Vagina (tissue), 2 donors: ENCODE measurements at places on chromosomes 6 and 20. TPM values are rescaled to one million over a fixed set of nuclear protein-coding genes. Genes with fewer than 3 reads are reported as not detected.

GRCh38 chr20:57470666-57471495 lies 54.1 kb downstream of the CTCFL start:
- no peak for DNase-seq

Gene PRPH2
- not detected for total RNA-seq

Gene SYCP2
- total RNA-seq = 3.2 TPM

DNA sequence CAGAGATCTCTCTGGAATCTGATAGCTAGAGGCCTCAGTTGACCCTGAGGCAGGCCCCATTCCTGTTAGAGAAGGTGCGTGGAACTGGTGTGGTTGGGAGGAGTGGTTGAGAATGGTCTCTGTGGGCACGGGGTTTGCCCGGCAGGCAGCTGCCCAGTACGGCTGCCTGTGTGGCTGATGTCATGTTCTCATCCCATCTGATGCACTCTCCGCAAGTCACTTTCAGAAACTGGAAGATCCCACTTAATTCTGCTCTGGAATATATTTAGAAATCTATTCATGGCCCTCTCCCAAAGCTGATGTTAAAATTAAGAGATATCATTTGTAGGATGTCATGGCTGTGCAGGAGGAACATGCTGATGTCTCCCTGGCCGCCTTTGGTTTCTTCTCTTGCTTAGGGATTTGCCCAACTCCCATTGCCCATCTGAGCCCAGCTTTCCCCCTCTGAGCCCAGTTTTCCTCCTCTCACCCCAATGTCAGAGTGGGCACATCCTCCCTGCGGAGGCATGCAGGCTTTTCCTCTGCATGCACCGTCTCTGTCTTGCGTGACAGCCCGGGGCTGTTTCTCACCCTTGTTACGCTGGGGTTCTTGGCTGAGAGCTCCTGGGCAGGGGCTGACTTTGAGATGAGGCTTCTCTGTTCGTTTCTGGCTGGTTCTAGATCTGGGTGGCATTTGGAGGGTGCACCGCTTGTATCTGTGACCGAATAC lies 21.0 kb downstream of the PHACTR3 start:
- no peak for DNase-seq

- no peak for DNase-seq
Measured at GRCh38 chr6:125974214-125974866, 12.0 kb upstream of the TRMT11 start.

DNA sequence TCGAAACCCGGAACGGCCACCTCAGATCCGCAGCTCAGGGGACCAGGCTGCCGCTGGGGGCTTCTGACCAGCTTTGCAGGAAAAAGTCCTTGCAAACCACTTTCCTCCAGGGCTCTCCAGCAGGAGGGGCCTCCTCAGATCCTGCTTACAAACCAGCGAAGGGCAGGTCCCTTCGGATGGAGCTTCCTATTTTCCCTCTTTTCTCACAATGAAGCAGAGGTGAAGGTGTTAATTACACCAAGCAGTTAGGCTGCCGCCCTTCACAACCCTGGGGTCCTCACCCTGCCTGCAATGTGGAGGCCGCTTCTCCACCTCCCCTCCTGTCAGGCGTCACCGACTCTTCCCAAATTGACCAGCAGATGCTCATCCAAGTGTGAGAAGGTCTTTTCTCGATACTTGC lies 5.7 kb downstream of the ARHGAP40 start:
- no peak for DNase-seq

DNA sequence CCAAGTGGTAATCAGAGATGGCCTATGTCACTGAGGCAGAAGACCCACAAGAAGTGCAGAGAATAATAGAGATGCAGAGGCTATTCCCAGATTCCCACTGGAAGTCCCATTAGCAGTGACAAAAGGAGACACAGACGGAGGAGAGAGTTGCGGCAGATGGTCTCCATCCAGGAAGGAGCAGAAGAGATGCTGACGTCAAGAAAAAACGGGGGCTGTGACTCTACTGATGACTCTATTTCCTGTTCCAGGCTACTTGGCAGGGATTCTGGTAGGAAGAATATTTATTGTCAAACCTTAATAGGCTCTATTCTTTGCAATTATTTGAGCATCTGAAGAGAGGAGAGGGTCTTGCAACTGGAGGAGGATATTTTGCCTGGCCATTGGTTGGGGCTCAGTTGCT lies 246.0 kb upstream of the ECI2 start:
- no peak for DNase-seq

- no peak for DNase-seq
Measured at GRCh38 chr6:166360243-166361076, 18.1 kb upstream of the SFT2D1 start.

Gene SDC4
- 62.6 TPM for total RNA-seq

DNA sequence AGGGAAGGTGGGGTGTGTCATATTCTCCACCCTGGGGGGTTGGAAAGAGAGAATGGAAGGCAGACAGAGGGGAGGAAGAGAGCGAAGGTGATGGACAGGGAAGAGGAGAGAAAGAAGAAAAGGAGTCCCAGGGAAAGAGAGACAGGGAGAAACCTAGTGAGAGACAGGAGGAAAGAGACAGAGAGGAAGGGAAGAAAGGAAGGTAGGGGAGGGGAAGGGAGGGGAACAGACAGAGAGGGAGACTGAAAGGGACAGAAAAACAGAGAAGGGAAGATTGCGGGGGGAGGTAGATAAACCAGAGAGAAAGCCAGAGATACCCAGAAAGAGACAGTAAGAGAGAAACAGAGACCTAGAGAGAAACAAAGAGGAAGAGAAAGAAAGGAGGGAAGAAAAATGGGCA lies 88.4 kb downstream of the CDH22 start:
- no peak for DNase-seq

Gene FAM120B
- total RNA-seq = 34.6 TPM

- DNase-seq = no peak
Measured at GRCh38 chr6:151497905-151498304, 4.1 kb downstream of the CCDC170 start.

Gene PRIM2
- 6.9 TPM for total RNA-seq
